ENCODE measurements at places on chromosomes 5 and 9.
A peak's percentile ranks its signal among the peaks of the same experiment; 100 is the strongest.

DNA sequence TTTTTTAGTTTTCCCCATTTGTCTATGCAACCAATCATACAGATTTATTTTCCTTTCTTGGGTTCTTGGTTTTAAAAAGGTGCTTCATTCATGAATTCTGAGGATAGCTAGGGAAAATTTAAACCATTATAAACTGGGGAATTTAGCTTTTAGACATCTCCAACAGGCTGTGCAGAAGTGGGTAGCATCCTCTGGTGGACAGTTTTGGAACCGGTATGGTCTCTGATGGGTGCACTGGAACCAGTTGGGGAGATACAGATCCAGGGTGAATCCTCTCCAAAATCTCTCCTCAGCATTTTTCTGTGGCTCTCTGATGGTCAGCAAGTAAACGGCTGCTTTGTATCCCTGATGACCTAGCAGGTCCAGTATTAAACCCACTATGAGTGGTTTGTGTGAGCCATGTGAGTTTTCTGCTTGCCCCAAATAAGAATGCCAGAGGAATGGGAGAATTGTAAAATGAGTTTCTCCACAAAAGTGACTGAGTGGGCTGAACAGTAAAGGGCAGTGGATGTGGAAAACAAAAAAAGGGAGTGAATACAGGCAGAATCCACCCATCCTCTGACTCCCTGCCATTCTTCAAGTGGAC lies 9.1 kb upstream of the DNAJC25 start:
- peak; percentile 25 for DNase-seq

GRCh38 chr5:110865400-110866094 lies 126.7 kb downstream of the SLC25A46 start:
- DNase-seq, result no peak

- peak; percentile 57 for DNase-seq
Observed at GRCh38 chr5:39256477-39257235, 37.3 kb upstream of the FYB1 start.

DNA sequence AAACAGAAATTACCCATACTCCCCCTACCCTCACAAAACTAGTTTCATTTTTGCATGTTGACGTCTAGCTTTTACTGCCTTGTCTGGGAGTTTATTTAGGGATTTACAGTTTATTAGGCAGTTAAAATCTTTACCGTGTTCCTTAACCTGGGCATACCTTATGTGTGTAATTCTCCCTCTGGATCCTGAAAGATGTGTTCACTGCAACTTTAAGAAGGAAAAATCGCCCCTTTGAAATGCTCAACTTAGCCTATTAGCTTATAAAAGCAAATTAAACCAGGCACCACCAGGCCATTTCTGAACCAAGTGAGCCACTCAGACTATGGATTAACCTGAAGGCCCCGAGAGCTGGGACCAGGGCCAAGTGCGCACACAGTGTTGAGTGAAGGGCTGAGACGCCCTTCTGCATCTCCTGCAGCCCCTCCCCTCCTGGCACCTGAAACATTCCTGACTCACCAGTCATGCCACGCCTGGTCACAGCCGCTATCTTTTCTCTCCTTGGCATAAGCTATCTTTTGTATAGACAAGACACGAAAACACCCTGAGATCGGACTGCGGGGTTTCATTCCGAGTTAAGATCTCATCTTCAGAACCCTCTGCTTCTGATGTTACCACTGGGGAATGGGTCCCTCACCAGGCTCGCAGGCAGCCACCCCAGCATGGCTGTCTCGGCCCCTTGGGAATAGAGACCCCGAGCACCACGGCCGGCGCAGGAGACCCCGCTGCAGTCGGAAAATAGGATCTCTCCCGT lies 111.9 kb downstream of the ROR2 start:
- no peak for DNase-seq

DNA sequence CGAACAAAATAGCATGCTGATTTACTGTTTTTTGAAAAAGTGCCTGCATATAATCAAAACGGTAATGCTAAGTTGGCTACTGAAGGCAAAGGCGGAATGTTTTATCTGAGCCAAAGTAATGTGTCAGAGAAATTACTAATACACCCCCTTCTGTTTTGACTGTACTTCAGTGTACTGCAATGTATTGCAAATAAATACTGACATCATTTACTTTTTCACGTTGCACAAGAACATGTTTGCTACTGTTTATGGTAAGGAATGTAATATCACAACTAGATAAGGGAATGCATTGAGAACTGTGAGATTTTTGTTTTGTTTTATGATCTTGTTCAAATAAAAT lies 813 bp upstream of the AGTPBP1 start:
- DNase-seq, result no peak

DNA sequence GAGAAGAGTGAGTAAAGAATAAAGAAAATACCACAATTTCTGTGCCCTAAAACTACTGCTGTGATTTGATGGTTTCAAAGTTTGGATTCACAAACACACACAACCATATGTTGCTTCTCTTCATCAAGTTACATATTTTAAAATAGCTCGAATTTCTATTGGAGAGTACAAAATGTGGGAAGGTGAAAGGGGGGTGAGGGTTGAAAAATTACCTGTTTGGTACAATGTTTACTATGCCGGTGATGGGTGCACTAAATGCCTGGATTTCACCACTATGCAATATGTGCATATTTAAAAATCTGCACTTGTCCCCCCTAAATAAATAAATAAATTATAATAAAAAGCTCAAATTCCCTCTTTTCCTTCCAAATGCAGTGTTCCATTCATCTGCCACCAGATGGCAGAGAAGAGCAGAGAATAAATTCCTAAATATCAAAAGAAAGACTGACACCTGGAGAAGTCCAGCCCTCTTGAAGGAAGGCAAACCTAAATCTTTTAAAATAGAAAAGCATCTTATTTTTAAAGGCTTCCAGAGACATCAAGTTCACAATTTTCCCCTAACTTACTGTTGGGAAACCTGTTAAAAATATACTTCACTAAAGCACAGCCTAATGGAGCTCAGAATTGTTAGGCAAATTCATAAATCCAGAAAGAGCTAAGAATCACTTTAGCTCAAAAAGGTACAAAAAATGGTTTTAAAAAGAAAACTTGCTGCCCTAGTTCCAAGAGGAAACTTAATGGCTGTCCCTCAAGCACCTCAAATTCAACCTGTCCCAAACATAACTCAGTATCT lies 24.8 kb upstream of the HNRNPA0 start:
- DNase-seq, result peak; percentile 33

DNA sequence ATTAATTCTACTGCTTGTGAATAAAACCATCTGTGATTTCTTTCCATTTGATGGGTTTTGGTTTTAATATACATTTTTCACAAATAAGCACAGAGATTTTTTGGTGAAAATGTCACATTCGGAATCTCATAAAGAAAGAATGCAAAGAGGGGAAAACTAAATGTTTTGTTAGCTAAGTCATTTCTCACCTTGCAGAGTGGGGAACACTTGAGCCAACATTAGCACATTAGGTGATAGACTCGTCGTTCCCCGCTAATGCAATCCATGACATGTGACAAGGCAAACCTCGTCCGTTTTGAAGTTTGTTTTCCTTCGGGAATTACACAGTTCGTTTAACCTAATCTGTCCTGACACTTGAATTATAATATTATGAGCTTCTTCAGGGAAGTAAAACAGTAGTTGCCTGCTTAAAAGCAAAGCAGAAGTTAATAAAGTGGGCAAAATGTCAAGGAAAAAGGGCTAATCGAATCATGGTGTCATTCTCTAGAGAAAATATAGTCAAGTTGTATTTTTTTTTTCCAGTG lies 95.8 kb upstream of the LMX1B start:
- peak; percentile 8 for DNase-seq

- no peak for DNase-seq
Observed at GRCh38 chr5:176481711-176482110, 33.5 kb downstream of the FAF2 start.

- DNase-seq, result no peak
Observed at GRCh38 chr5:142235870-142236672, 88.8 kb downstream of the SPRY4 start.

- DNase-seq, result no peak
Observed at GRCh38 chr9:83959061-83959460, 21.0 kb downstream of the HNRNPK start.

GRCh38 chr9:127386249-127386648 lies 10.7 kb upstream of the SLC2A8 start:
- no peak for DNase-seq

GRCh38 chr9:108073823-108074222 lies 584.3 kb upstream of the KLF4 start:
- no peak for DNase-seq

DNA sequence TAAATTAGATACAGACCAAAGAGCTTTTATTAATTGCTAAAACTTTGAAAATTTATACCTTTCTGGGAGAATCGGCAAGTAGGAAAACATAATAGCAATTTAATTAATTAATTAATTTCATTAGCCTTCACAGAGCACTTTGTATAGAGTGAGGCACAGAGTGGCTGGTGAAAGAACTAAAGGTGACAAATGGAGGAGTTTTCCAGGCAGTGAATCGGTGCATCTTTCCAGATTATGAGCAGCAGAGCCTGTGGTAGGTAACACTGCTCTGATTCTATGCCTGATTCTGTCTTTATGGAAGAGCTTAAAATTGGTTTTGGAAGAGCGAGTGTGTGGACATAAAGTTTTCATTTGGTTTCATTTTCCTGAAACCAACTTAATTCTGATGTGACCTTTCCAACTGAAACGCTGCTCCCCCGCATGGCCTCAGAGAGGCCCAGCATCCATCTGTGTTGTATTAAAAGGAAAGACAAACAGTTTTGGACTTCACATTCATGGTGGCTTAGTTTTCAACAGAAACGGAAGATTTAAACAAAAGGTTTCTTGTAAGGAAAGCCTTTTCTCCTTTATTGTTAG lies 188.9 kb upstream of the RPS23 start:
- no peak for DNase-seq

- DNase-seq, result no peak
Observed at GRCh38 chr9:131296460-131296859, 6.9 kb downstream of the PLPP7 start.

DNA sequence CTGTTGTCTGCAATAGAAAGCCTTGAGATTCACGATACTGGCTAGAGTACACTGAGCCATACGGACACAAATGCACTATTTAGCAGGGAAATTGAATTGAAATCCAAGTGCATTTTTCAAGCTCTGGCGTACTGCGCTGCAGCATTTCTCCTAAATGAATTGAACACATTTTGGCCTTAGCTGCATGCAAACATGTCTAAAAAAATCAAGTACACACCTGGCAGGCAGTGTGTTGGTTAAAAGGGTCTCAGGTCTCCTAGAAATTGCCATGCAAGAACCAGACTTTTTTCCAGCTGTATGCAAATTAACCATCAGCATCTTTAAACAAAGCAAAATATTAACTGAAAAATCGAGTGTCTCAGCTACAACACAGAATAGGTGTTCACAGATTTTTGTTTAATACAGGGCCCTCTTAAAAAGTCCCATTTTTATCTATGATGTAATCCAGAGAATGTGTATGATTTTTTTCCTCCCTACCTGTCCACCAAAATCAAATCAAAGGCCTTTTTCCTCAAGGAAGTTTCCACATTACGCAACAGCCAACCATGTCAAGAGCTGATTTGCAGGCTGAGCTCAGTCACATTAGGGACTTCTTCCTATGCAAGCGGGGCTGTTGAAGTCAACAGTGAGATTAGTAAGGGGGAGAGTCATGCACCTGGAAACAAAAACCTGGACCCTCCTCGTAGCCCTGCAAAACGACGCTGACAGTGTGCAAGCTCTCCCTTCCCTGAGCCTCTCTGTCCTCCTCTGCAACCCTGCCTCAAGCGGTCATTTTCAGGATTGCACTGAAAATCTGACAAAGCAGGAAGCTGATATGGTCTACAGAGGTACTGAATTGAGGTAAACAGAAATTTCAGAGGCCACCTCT lies 14.1 kb upstream of the SFXN1 start:
- DNase-seq, result peak; percentile 68

- no peak for DNase-seq
Observed at GRCh38 chr5:81065492-81065891, 105.3 kb downstream of the RASGRF2 start.

DNA sequence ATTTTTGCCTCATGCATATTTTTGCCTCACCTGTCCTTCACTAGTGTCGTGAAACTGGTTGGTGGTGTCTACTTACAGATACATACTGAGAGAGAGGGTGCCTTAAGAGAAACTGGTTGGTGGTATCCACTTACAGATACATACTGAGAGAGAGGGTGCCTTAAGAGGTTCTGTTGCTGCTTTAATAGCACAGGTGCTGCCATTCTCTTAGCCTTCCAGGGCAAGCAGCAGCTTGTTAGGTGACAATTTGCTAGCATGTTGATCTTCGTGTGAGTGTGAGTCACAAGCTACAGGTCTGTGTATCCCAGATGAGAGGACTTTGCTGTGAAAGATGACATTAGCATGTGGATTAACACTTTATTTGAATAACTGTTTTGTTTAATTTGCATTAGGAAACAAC lies 1.4 kb downstream of the PTTG1 start:
- DNase-seq, result no peak

GRCh38 chr5:140322751-140323731 lies 20.1 kb upstream of the PFDN1 start:
- DNase-seq, result no peak

DNA sequence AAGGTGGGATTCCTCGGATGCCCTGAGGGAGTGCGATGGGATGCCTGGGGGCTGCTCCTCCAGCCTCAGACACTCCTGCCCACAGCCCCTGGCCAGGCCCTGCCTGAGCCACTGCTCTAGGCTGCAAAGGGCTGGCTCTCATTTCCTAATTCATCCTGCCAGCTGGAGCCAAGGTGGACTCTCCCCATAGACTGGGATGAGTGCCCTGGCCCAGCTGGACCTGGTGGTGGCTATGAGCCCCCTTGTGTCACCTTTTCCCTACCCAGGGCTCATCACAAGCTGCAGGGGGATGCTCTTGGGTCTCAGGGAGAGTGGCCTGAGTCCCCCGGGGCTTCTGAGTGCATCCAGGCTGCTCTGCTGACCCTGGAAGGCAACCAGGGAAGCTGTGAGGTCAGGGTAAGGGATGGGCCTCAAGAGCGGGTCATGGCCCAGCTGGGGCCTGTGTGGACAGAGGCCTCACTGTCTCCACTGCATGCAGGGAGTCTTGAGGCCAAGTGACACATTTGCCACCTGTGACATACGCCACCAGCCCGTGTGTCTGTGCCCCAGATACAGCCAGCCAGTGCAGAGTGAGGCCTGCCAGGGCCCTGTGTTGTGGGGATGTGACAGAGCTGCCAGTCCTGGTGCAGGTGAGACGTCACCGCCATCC lies 102.7 kb upstream of the IER5L start:
- no peak for DNase-seq

DNA sequence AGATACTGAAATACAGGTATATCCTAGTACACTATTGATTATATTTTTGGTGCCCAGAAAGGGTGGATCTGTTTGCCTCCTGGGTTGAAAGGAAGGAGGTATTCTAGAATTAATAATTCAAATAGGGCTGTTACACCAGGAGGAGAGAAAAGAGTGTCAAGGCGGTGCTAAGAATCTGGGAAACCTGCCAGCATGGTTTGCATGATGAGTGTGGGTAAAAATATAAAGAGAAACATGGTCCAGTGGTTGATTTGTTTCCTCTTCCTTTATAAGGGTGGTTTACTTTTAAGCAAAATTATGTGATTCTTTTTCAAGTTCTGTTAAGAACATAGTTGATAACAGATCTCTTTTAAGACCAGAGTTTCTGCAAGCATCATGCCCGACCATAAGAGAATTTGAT lies 69.4 kb upstream of the NFIB start:
- no peak for DNase-seq

GRCh38 chr5:83368835-83369234 lies 102.7 kb upstream of the VCAN start:
- no peak for DNase-seq

All from CD4-positive, alpha-beta T cell treated with Interleukin-10 for 1 hour (primary cell).